ENCODE measurements at places on chromosomes 3 and 15.
A peak's percentile ranks its signal among the peaks of the same experiment; 100 is the strongest.

DNA sequence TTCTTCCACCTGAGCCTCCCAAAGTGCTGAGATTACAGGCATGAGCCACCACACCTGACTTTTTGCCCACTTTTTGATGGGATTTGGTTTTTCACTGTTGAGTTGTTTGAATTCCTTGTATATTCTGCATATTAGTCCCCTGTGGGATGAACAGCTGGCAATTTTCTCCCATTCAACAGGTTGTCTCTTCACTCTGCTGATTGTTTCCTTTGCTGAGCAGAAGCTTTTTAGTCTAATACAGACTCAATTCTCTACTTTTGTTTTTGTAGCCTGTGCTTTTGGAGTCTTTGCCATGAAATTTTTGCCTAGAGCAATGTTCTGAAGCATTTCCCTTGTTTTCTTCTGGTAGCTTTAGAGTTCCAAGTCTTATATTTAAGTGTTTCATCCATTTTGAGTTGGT lies 62.7 kb upstream of the MFGE8 start:
- DNase-seq = no peak

DNA sequence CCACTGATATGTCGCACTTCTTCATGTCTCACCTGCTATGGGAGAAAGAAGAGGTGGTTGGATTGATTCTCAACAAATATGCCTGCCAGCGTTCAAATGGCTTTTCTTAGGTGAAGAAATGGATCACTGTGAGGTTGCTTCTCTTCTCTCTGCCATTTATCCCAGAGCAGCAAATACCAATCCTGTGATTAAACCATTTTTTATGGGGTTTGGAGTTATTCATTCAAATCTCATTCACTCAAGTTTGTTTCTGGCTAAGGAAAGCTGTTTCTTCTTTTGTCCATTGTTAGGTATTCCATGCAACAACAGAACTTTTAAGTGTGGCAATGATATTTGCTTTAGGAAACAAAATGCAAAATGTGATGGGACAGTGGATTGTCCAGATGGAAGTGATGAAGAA lies 12.2 kb upstream of the C3orf52 start:
- peak; percentile 33 for DNase-seq

DNA sequence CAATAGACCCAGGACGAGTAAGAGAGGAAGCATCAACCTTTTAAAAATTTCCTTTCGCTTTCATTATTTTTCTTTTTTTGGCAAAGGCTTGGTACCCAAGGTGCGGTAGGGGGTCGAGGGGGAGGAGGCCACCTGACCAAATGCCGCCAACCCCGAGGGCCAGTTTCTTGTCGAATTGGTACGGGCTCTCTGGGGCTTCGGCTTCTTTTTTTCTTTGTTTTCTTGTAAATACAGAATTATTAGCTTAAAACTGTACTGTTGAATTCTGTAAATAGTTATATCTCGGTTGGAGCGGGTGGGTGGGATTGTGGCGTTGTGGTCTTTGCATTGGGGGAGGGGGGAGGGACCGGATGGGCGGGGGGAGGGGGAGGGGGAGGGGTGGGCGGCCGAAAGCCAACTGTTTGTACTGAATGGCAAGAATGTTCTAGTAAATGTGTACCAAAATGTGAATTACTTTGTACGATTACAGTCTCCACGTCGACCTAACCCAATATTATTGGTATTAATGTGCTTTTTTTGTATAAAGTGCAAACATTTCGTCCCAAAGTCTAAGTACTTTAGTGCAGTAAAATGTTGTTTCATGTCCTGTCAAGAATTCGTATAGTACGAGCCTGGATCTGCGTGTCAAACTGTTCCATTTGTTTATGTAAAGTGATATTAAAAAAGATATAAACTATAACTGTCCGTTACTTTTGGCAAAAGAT lies 4.7 kb downstream of the ZIC1 start:
- DNase-seq = no peak

- DNase-seq = no peak
These were observed 11.1 kb downstream of the RIOX2 start for GRCh38 chr3:97960993-97961766.

GRCh38 chr15:47857776-47858167 lies 140.5 kb downstream of the SEMA6D start:
- DNase-seq = no peak

- peak; percentile 82 for DNase-seq
These were observed 64.2 kb upstream of the MYZAP start for GRCh38 chr15:57527382-57528091.

DNA sequence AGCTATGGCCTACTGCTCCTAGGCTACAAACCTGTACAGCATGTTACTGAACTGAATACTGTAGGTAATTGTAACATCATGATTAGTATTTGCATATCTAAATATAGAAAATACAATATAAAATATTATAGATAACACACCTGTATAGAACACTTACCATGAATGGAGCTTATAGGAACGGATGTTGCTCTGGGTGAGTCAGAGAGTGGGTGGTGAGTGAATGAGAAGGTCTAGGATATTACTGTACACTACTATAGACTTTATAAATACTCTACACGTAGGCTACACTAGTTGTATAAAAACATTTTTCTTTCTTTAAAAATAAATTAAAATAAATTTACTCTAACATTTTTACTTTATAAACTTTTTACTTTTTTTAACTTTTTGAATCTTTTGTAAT lies 224.0 kb upstream of the CBLB start:
- no peak for DNase-seq

GRCh38 chr3:68468695-68469375 lies 463.5 kb downstream of the TAFA4 start:
- DNase-seq = no peak

DNA sequence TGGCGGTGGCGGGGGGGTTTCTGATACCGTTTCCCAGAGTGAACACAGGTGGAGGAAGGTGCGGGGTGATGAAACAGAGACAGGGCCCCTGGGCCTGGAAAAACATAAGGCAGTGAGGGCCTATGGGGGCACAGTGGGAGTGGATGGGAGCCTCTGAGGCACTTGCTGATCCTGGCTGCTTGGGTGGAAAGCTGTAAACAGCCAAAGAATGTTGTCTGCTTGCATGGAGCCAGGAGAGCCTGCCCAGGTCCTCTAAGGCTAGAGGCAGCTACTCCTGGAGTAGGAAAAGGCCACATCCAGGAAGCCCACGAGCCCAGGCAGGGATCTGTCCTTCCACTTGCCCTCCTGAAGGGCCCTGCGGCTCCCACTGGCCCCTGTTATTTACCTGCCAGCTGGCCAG lies 2.9 kb upstream of the SEMA3B start:
- no peak for DNase-seq

DNA sequence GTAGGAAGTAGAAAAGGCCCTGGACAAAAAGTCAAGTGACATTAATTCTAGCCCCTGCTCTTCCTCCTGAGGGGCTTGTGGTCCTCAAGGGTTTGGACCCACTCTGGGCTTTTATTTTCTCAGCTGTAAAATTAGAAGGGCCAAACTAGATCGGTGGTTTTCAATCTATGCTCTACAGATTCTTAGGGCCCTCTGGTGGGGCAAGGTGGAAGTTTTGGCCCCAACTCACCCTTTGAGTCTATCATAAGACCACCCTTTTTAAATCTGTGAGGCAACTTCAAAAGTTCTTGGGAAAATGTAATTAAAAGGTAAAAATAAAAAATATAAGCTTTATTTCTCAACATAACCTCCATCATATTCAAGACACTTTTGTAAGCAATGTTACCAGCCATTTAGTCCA lies 25.6 kb upstream of the CFAP161 start:
- no peak for DNase-seq

DNA sequence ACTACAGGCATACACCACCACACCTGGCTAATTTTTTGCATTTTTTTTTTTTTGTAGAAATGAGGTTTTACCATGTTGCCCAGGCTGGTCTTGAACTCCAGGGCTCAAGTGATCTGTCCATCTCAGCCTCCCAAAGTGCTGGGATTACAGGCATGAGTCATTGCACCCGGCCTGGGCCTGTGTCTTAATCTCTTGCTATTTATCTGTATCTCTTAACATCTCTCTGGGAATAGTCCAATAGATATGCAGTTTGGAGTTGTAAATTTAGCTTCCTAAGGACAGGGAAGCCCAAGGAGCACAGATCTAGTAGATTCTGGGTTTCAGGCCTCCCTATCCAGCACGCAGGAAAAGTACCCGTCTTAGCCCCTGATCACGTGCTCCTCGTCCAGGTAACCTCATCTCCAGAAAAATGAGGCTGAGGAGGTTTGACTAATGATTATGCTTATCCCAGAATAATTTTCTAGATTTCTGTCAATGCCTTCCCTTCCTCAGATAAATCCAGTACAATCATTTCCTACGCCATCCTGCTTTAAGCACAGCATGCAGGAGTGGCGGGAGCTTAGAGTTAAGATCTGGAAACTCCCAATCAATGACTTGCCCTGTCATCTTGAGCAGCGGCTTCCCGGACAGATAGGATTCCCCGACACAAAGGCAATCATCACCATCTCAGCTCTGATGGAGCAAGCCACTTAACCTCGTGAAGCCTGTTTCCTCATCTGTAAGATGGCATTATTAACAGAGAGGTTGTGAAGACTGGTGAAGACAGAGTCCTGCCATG lies 12.3 kb upstream of the CTDSPL start:
- no peak for DNase-seq

GRCh38 chr3:52289747-52290595 lies 2.3 kb downstream of the GLYCTK start:
- DNase-seq = no peak

- DNase-seq = peak; percentile 63
These were observed 245.2 kb downstream of the CD47 start for GRCh38 chr3:107845380-107846278.

GRCh38 chr15:42832576-42832975 lies 88.0 kb downstream of the TTBK2 start:
- DNase-seq = peak; percentile 72

DNA sequence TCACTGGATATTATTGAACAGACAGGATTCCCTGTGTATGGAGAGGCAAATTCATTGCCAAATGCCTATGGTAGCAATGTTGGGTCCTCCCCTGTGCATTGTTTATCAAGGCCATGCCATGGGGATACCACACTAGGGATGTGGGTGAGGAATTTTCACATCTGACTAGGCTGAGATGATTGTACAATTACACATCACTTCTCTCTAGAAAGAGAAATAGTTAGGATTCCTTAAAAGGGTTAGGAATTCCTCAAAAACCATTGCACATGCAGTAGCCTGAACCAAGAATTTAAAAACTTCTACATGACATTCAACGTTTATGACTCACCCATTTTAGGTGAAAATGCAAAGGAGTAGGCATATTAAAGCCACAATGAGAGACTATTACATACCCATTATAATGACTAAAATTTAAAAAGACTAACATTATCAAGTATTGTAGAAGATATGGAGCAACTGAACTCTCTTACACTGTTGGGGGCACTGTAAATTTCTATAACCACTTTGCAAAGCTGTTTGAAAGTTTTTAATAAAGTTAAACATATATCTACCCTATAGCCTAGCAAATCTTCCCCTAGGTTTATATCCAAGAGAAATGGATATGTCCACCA lies 175.9 kb downstream of the THRB start:
- DNase-seq = peak; percentile 41

- no peak for DNase-seq
These were observed 6.6 kb upstream of the SUCNR1 start for GRCh38 chr3:151866711-151867410.

- peak; percentile 47 for DNase-seq
These were observed 121.4 kb downstream of the KLHL25 start for GRCh38 chr15:85673326-85673725.

- DNase-seq = no peak
These were observed 372.7 kb upstream of the ATP10A start for GRCh38 chr15:26235864-26236263.

- DNase-seq = no peak
These were observed 1.4 kb upstream of the CHRNA7 start for GRCh38 chr15:32028921-32029320.

GRCh38 chr3:122660297-122660974 lies 20.2 kb upstream of the PARP14 start:
- DNase-seq = no peak

- DNase-seq = no peak
These were observed 39.4 kb upstream of the UBL7 start for GRCh38 chr15:74500401-74500800.

DNA sequence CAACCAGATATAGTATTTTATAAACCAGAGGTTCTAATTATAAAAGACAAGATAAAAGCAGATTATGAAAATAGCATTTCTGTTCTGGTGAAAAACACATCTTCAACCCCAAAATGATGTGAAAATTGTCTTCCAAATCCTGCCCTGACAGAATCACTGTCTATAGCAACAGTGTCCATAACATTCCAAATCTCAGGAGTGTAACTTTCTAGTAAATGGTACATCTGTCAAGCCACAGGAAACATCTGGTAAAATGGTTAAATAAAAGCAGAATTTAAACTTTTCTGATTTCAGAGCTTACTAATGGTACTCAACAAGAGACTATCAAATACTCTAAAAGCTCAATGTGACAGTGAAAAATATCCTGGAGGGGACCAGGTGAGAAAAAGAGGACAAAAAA lies 60.5 kb downstream of the VGLL4 start:
- no peak for DNase-seq

- no peak for DNase-seq
These were observed 26.9 kb upstream of the WDR72 start for GRCh38 chr15:53786401-53786800.

DNA sequence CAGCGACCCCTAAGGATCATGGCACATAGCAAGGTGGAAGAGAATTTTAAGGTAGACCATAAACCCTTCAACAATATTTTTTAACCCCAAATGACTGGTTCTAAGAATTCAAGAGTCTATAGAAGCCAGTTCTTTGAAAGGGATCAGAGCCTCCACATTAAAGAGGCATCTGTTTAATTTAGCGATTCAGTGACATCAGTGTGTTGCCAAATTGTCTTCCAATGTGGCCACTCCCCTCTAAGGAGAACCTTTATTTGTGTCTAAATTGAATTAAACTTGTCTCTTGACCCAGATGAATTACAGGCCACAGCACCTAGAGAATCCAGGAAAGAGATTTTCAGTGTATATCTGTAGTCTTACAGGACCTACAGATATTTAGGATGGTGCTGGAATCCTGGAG lies 6.6 kb upstream of the SH3BP5 start:
- no peak for DNase-seq

GRCh38 chr3:121719423-121719822 lies 30.1 kb downstream of the GOLGB1 start:
- DNase-seq = no peak

- DNase-seq = no peak
These were observed 11.0 kb upstream of the STARD5 start for GRCh38 chr15:81334768-81335435.

- DNase-seq = peak; percentile 28
These were observed 1.4 kb downstream of the ST6GAL1 start for GRCh38 chr3:186931532-186932280.

DNA sequence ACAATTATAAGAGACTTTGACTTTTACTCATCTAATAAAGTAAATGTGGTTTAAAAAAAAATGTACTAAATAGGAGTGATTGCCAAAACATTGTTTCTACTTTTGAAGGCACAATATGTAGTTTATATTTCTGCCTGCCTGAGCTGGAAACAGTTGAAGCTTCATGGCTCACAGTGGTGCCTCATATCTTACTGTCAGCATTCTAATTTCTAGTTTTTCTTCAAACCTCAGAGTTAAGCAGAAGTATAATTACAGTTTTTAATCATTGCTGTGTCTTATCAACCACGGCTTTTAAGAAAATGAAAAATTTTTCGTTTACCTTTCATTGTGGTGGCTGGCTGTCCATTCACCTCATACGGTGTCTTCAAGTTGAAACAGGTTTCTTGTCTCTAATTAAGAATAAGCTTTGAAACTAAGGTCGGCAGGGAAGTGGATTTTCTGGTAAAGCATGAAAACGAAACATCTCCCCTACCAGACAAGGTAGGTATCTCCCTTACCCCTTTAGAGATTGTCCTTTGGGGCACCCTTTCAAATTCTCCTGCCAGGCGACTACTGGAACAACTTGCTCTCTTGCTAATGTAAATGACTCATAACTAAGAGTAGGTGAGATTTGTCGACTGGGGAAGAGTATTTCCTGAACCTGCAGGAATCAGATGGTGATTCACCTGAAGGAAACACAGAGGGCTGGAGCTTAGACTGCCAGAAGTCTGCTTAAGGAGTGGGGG lies at the start of gene GPR87:
GPR87 (minus strand) TSS at position 554 of the 725 bp plus-strand sequence. CDS start 16,720 bp downstream, outside the sequence.
- DNase-seq = no peak
